Muscle of arm (tissue), 14 donors: ENCODE measurements at places on chromosomes 7 and 10.

DNA sequence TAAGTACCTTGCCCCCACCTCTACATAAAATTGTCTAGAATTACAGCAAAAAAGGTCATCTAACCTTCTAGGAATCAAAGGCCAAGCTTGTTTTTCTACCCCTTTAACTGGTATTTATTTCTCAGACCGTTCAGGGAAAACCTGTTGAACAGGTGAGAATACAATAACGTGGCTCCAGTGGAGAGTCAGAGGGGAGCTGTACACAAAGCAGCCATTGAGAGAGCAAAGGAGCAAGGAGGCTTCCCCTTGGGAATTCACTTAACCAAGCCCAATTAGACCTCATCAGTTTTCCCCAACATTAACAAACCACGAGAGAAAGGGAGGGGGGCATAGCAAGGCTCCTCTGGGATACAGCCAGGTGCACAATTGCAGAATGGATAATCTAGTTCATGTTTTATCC, 101.9 kb downstream of the ELMO1 start:
- no peak for DNase-seq

GRCh38 chr10:30176182-30176581, 116.8 kb upstream of the JCAD start:
- DNase-seq = no peak

DNA sequence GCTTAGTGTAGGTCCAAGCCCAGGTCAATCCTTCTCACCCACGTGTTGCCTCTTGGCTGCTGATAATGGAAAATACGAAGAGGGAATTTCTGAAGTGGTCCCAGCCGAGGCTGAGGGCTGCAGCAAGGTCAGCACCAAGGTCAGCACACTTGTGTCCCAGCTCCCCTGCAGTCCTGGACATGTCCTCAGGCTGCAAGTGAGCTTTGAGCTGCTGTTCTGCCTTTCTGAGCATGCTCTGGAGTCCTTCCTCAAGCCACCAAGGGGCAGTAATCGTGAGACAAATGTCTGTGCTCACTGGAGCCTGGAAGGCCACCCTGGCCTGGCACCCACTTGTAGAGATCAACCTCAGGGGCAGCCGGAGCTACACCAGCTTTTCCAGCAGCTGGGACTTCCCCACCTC, 28.3 kb downstream of the DRGX start:
- DNase-seq = no peak

DNA sequence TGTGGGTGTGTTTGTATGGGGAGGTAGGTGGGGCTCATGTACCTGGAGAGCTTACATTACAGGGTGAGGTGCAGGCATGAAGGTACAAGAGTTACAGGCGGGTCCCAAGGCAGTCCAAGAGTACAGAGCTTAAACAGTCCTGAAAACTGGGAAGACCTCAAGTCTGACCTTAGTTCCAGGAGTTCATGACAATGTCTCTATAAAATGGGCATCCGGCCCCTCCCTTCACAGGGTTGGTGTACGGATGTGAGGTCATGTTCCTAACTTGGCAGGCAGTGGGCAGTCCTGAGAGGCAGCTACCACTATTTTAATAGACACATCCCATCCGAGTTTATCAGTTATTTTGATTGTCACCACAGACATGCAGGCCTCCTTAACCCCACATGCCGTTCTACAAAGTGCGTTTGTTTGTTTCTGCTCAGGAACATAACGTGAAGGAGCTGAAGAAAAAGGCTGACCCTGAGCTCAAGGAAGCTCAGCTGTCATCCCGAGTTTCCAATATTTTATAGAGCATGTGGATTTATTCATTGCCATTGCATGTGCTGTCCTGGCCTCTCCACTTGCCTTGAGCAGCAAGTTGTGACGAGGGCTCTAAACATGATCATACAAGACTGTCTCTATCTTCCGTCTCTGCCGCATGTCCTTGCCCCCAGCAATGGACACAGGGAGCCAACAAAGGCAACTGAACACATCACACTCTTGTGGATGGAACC, 647.5 kb upstream of the IGFBP3 start:
- DNase-seq = no peak

DNA sequence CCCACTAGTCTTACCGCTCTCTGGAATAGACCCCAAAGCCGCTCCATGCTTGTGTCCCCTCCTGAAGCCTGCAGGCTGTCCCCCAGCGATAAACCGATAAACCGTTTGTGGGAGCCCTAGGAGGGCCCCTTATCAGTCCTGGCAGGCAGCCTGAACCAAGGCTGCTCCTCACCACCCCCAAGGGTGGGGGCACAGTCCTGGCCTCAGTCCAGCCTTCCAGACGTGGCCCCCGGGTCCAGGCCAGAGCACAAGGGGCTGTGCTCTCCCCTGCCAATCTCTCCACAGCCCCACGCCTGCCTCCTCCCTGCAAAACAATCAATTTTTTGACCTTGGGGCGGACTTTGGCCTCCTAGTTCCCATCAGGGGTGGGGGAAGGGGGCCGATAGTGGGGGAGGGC, at the start of gene TFR2:
Gene TFR2, minus strand, starts transcription at position 90 of the 397 bp plus-strand sequence. Its CDS starts 43 bp downstream, at position 47.
- DNase-seq = no peak
